Liver (tissue), 10 donors: ENCODE measurements at places on chromosomes 6 and 20. TPM values are rescaled to one million over a fixed set of nuclear protein-coding genes. Genes with fewer than 3 reads are reported as not detected.

DNA sequence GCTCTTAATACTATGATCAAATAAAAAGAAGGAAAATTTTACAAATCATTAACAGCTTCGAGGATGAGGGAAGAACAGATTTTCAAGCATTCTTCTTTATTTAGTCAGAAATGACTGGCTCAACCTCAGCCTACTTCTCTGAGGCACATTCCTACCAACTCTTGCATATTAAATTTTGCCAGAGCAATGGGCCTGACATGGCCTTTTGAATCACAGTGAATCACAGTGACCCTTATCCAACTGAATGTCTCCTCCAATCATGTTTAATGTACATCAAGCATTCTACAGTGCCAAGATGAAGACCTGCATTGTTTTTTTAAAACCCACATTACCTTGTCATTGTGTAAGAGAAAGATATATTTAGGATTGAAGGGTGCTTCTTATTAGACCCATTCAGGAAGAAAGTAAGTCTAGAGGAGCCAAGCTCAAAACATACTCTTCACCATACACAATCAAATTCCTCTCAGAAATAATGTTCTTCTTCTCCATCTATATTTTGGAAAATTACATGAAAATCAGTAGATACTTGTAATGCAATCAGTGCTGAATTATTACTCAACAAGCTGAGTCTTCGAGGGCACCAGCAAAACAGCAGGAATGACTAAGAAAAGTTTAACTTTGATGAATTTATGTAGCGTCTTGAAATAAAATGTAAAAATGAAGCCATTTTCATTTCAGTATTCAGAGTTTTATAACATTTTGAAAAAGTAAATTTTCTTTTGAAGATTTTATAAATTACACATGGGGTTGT is 44.1 kb upstream of the MOXD1 start:
- no peak for DNase-seq

Gene F13A1
- 4.9 TPM for total RNA-seq

- DNase-seq = peak; percentile 44
Observed at GRCh38 chr6:169921853-169922824, 170.7 kb downstream of the ERMARD start.

DNA sequence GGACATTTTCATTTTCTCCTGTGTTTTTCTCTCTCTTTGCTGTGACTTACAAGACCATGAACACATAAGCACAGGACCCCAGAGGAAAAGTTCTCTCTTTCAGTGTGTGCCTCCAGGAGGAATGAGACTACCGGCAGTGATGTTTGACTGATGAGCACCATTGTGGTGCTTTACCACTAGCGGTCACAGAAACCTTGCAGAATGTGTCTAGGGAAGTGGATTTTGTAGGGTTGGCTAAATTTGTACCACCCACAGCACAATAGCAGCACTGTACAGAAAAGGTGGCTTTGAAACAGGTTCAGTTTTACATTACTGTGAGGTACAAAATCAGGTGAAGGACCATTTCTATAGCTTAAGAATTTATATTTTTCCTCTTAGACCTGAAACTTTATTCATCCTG is 301.9 kb upstream of the SUPT3H start:
- DNase-seq = no peak

DNA sequence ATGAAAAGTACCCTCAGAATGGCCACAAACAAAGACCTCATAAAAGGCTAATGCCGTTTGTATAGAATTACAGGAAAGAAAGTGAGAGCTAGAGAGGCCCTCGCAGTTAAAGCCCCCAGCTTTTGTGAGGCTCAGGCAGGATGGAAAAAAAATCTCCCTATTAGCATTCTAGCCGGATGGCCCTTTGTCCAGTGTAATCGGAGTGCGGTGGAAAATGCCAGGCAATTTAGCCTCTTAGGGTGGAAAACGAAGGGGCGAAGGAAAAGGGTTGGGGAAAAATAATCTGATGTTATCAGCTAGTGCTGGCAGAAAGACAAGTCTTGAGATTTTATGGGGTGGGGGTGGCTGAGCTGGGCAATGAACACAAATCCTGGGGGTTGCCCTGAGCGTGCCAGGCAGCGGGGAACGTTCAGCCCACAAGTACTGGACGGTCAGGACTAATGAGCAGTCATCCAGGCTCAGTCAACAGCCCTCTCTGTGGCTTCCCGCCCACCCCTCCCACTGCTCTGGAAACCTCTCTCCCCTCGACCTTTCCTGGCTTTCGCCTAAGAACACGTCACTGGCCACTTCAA is 92.4 kb downstream of the PSMG4 start:
- DNase-seq = no peak

Gene PFDN4
- 13.9 TPM for total RNA-seq

DNA sequence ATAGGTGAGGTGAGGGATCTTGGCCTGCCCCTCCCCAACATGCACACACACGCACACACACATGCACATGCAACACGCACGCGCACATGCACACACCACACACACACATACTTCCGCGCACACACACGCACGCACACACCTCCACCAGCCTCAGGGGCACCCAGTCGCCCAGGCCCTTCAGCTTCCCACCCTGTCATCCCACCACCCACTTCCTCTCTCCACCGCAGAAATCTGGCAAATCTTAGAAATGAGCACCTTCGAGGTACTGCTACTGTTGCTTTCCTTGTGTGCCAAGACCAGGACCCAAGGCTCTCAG is 1.2 kb downstream of the SPDEF start:
- no peak for DNase-seq

Gene LTB
- 0.67 TPM for total RNA-seq

Gene HDAC2
- 14.7 TPM for total RNA-seq

Gene PHACTR1
- 1.5 TPM for total RNA-seq

- DNase-seq = no peak
Observed at GRCh38 chr6:33860706-33861474, 57.1 kb upstream of the MLN start.

- peak; percentile 47 for DNase-seq
Observed at GRCh38 chr6:86937219-86938079, at the start of gene HTR1E. TSS of gene HTR1E (plus strand) at chr6:86937528. CDS start at chr6:87015335, 77,807 bp downstream.

GRCh38 chr20:50335105-50335504 is 144.5 kb downstream of the CEBPB start:
- no peak for DNase-seq

Gene ZC2HC1B
- total RNA-seq = not detected

Gene TTPAL
- 17.3 TPM for total RNA-seq

GRCh38 chr6:125773387-125774341 is 17.1 kb upstream of the NCOA7 start:
- no peak for DNase-seq

Gene RIPOR3
- 23.8 TPM for total RNA-seq

Gene ERVFRD-1
- total RNA-seq = not detected

Gene PSORS1C2
- total RNA-seq = not detected

DNA sequence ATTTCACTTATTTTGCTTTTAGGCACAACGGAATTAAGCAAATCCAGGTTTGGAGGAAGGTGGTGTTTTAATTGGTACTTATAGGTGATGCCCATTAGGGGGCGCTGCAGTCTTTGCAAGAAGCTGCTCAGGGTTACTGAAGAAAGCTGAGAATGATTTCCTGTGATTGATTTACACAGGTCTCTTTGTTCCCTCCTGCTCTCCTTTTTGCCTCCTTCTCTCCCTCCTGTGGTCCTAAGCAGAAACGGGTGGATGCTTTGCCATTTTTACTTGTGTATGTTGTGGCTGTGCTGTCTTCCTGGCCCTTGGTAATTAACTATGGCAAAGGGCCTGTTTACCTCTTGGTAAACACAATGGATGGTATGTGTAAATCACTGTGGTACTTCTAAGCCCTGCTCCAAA is 97.8 kb downstream of the ANKS1A start:
- peak; percentile 68 for DNase-seq

Gene SNRPB2
- total RNA-seq = 13.9 TPM

DNA sequence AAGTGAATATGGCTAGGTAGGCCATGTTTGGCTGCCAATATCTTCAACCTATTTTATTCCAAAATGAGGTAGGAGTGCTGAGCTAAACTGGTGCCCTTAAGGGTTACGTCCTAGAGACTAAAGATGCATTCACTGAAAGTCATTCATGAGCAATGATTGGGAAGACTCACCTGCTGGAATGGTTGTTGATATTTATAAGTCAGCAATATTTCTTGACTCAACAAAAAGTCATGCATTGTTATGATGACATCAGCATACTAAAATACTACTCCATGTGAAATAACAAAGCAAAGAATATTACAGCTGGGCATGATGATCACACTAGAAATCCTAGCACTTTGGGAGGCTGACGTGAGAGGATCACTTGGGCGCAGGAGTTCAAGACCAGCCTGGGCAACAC is 17.6 kb upstream of the NUP153 start:
- no peak for DNase-seq

DNA sequence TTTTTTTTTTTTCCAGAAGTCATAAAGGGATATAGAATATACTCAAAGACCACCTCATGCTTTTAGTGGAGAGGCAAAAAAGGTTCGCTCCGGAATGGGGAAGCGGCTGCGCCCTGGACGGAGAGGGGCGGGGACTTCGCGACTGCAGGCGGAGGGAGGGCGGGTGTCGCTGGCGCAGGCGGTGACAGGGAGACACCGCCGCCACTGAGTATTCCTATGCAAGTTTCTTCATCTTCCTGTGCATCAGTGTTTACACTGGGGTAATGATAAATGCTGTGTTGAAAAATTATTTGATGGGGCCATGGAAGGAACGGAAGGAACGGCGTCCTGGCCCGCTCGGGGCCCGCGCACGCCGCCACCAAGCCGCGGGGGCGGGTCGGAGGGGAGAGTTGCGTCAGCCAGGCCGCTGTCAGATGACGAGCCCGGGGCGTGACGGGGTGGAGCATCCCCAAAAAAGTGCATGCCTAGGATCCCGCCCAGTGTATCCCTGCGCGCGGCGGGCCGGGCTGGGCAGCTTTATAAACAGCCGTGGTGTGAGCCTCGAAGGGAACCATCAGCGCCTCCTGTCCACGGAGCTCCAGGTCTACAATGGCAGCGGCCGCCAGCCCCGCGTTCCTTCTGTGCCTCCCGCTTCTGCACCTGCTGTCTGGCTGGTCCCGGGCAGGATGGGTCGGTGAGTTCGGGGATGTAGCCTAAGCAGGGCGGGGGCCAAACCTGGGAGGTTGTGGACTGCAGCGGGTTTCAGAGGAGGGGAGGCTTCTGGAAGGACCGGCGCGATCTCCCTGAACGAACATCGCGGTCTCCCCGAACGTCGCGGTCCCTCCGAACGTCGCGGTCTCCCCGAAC is at the start of gene ULBP1:
TSS of gene ULBP1 (plus strand) at position 482 of the 846 bp plus-strand sequence. CDS start at position 589, 107 bp downstream.
- peak; percentile 69 for DNase-seq

Gene PLN
- 0.14 TPM for total RNA-seq

DNA sequence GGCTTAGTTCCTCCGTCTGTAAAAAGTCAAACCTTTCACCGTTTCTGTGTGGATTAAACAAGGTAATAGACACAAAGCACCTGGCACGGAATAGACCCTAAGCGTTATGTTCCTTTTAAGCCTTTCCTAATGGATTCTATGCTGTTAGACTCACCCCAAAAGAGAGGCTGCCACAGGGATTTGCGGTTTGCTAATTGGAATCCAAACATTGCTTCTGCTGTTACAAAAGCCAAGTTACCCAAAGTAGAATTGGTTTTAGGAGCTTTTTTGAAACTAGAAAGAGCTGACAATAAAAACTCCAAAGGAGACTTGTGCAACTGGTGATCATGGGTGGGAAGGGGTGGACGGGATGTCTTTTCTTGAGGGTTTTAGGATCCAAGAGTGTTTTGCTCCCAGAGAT is 178.0 kb downstream of the BMP7 start:
- no peak for DNase-seq

Gene TFAP2D
- total RNA-seq = not detected
